ENCODE measurements at places on chromosomes 1 and 21. TPM values are rescaled to one million over a fixed set of nuclear protein-coding genes. Genes with fewer than 3 reads are reported as not detected.

GRCh38 chr1:18789246-18789645, 70.2 kb downstream of the TAS1R2 start:
- H3K4me1 ChIP-seq = no peaks in the 10 kb centered on the region
- DNase-seq = no peak
- no peak overlapping the region for H3K4me3 ChIP-seq
- H3K27ac ChIP-seq = no peak overlapping the region
- peaks cover 11% of the 10 kb centered on the region for H3K27me3 ChIP-seq

GRCh38 chr1:195851804-195852203, 756.4 kb downstream of the KCNT2 start:
- no peaks in the 10 kb centered on the region for H3K4me1 ChIP-seq
- no peak overlapping the region for H3K27ac ChIP-seq
- no peak for DNase-seq
- no peak overlapping the region for H3K4me3 ChIP-seq
- no peaks in the 10 kb centered on the region for H3K27me3 ChIP-seq
- H3K36me3 ChIP-seq = no peaks in the 10 kb centered on the region

DNA sequence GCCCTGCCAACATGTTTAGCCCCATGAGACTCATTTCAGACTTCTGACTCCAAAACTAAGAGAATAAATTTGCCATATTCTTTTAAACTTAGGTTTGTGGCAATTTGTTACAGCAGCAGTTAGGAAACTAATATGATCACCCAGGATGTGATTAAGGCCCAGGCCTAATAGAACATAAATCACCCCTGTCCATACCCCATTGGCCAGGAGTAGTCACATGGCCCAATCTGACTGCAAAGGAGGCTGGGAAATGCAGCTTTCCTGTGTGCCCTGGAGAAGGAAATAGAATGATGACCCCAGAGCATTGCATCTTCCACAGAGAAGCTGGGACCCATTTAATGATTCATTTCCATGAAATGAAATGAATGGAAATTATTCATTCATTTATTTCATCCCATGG, 100.4 kb upstream of the KLHDC7A start:
- no peak for DNase-seq
- H3K27ac ChIP-seq = no peak overlapping the region
- no peaks in the 10 kb centered on the region for H3K36me3 ChIP-seq
- H3K4me3 ChIP-seq = no peak overlapping the region

DNA sequence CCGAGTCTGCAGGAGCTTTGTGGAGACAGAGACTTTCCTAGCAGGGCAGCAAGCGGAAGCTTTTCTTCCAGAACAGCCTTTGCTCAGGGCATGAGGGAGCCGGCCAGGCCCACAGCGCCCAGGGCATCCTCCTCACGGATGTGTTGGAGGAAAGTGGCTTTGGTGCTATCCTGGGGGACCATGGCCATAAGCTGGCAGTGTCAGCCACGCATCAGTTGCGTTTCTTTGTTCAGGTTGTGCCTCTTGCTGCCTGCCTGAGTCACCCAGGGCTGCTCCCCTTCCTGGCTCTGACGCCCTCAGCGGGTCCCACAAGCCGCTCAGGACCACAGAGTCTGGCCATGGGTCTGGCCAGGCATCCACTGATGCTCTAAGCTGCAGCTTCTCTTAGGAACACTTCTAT, 39.6 kb upstream of the PRSS38 start:
- H3K27ac ChIP-seq = peak overlapping the region; percentile 83
- no peaks in the 10 kb centered on the region for H3K27me3 ChIP-seq
- H3K4me3 ChIP-seq = no peak overlapping the region

Gene LCA5L
- 0.82 TPM for total RNA-seq

GRCh38 chr1:60989749-60990713, 92.3 kb upstream of the NFIA start:
- H3K27me3 ChIP-seq = no peaks in the 10 kb centered on the region
- H3K36me3 ChIP-seq = no peaks in the 10 kb centered on the region
- peaks cover 15% of the 10 kb centered on the region for H3K4me1 ChIP-seq
- DNase-seq = peak; percentile 69

- H3K4me1 ChIP-seq = no peaks in the 10 kb centered on the region
- H3K4me3 ChIP-seq = no peak overlapping the region
- H3K27me3 ChIP-seq = peaks cover 30% of the 10 kb centered on the region
- DNase-seq = no peak
Measured at GRCh38 chr1:38253314-38253713, 206.7 kb upstream of the POU3F1 start.

DNA sequence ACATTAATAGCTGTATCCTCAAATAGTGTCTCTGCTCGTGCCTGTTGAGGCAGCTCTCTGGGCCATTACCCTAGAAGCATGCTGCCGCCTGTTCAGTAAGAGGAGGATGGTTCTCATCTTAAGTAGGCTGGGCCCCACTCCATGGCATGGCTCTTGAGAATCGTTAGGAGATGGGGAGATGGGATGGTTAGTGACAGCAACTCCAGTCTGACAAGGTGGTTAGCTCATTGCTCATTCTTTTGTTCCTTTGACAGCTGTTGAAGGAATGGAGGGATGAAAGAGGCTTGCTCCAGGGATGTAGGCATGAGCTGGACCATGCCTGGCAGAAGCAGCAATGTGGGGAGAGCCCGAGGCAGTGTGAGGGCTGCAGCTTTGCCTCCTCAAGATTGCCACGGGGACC, 68.2 kb downstream of the MAP10 start:
- DNase-seq = no peak
- no peak overlapping the region for H3K27ac ChIP-seq
- H3K4me3 ChIP-seq = no peak overlapping the region
- no peaks in the 10 kb centered on the region for H3K36me3 ChIP-seq
- no peaks in the 10 kb centered on the region for H3K4me1 ChIP-seq

Gene CYP4A11
- total RNA-seq = not detected

Gene ABCG1
- total RNA-seq = 19.3 TPM

- H3K4me1 ChIP-seq = no peaks in the 10 kb centered on the region
- H3K4me3 ChIP-seq = no peak overlapping the region
- no peaks in the 10 kb centered on the region for H3K36me3 ChIP-seq
- no peak for DNase-seq
- no peak overlapping the region for H3K27ac ChIP-seq
Measured at GRCh38 chr1:201127755-201128455, 921 bp upstream of the ASCL5 start.

- H3K4me1 ChIP-seq = no peaks in the 10 kb centered on the region
- no peaks in the 10 kb centered on the region for H3K27me3 ChIP-seq
Measured at GRCh38 chr1:82486969-82487368, 686.2 kb downstream of the ADGRL2 start.

- no peak for DNase-seq
- H3K27me3 ChIP-seq = no peaks in the 10 kb centered on the region
- no peaks in the 10 kb centered on the region for H3K36me3 ChIP-seq
- H3K27ac ChIP-seq = no peak overlapping the region
Measured at GRCh38 chr1:248891758-248892157, 14.3 kb upstream of the PGBD2 start.

- DNase-seq = no peak
- no peaks in the 10 kb centered on the region for H3K27me3 ChIP-seq
- peaks cover 19% of the 10 kb centered on the region for H3K36me3 ChIP-seq
Measured at GRCh38 chr1:164598719-164599118, 39.7 kb downstream of the PBX1 start.

DNA sequence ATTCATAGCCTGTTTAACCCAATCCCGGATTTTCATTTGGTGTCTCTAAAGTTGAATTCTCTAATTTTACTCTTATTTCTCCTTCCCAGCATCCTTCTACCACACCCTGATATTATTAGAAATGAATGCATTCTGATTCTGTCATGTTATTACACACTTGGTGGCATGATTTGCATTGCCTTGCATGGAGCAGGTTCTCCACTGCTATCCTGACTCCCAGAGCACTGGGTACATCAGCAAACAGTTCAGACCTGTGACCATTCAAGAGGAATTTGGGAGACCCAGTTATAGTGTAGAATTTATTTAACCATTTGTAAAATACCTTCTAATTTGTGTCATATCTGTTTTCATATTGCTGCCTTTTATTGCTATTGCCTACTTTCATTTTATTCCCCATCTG, 2.6 kb downstream of the LRRC8B start:
- no peak overlapping the region for H3K27ac ChIP-seq
- no peaks in the 10 kb centered on the region for H3K27me3 ChIP-seq
- H3K36me3 ChIP-seq = no peaks in the 10 kb centered on the region
- H3K4me3 ChIP-seq = no peak overlapping the region
- no peaks in the 10 kb centered on the region for H3K4me1 ChIP-seq

Gene LCE1A
- not detected for total RNA-seq

Gene ACAP3
- 43.3 TPM for total RNA-seq

- H3K4me1 ChIP-seq = no peaks in the 10 kb centered on the region
- H3K27ac ChIP-seq = no peak overlapping the region
- H3K36me3 ChIP-seq = no peaks in the 10 kb centered on the region
Measured at GRCh38 chr1:54614563-54614962, 8.8 kb downstream of the FAM151A start.

- no peaks in the 10 kb centered on the region for H3K4me1 ChIP-seq
- DNase-seq = no peak
- no peaks in the 10 kb centered on the region for H3K36me3 ChIP-seq
Measured at GRCh38 chr1:100883963-100884362, 10.7 kb downstream of the EXTL2 start.

Gene KCNH1
- 2.5 TPM for total RNA-seq

GRCh38 chr21:21179619-21180298, 181.6 kb downstream of the NCAM2 start:
- H3K27me3 ChIP-seq = no peaks in the 10 kb centered on the region
- H3K4me1 ChIP-seq = no peaks in the 10 kb centered on the region
- H3K27ac ChIP-seq = no peak overlapping the region

Gene PIK3C2B
- 15.0 TPM for total RNA-seq

DNA sequence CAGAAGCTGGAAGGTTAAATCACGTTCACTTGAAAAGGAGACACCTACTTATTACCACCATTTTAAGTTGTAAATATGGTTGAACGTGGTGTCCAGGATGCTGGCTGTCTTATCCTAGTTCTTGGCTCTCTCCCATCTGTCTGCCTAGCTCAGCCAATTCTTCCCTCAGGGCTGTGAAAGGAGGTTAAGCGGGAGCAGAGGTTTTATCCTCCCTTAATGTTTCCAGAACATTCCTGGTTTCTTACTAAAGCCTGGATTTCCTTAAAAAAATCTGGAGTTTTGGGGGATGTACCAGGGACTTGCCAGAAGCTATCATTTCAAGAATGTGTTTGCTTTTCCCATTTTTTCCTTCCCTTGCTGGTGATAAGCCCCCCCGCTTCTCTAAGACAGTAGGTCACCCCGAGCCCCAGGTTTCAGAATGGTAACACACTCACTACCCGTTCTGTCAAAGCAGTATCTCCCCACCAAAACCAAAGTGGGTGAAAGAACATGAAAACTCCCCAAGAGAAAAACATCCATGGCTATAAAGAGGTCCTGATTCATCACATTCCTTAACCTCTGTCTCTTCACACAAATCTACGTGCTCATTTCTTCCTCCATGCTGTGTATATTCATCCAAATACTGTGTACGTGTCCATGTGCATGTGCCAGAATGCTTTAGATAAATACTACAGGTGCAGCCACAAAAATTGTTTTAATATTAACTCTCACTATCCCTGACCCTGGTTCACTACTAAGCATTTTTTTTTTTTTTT, 114.7 kb downstream of the MAP3K21 start:
- no peak overlapping the region for H3K4me3 ChIP-seq
- no peak overlapping the region for H3K27ac ChIP-seq
- H3K36me3 ChIP-seq = no peaks in the 10 kb centered on the region

GRCh38 chr1:33374336-33375105, 53.6 kb upstream of the A3GALT2 start:
- no peaks in the 10 kb centered on the region for H3K4me1 ChIP-seq
- H3K36me3 ChIP-seq = no peaks in the 10 kb centered on the region
- DNase-seq = no peak

Gene NCF2
- 16.3 TPM for total RNA-seq

DNA sequence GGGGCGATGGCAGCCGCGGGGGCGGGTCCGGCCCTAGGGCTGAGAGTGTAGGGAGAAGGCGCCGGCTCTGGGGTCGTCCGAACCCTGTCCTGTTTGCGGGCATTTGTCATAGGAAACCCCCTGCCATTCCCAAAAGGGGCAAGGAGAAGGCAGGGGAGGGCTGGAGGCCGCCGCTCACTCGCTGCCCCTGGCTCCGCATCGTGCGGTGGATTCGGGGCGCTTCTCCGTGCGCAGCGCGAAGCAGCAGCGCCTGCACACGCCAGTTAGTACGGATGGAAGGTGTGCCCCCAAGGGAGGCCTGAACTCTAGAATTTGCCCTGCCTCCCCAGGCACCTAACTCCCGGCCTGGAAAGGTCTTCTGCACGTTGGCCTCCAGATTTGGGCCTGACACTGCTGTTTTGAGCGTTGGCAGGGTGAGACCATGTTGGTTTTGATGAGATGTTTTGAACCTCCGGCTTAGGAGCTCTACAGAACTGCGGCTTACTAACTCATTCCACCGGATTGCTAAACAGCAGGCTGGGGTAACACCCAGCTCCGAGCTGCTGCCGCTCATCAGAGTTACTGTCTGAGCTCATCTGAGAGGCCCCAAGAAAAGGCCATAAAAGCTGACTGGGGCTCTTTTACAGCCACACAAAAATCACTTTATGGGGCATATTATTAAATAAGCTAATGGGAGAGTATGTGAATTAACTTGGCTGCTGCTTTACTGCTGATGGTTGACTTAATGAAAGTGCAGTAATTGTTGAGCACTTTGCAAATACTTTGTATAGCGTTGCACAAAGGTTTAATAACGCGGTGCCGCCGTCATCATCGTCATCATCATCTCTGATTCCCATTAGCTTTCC, 987 bp downstream of the GPR137B start:
- DNase-seq = no peak
- H3K4me1 ChIP-seq = peaks cover 20% of the 10 kb centered on the region
- no peaks in the 10 kb centered on the region for H3K27me3 ChIP-seq
- peak overlapping the region; percentile 64 for H3K27ac ChIP-seq

Gene OR13G1
- total RNA-seq = not detected

Gene PROX1
- 7.7 TPM for total RNA-seq

GRCh38 chr1:50126927-50127715, 18.4 kb downstream of the ELAVL4 start:
- no peaks in the 10 kb centered on the region for H3K27me3 ChIP-seq
- H3K4me1 ChIP-seq = no peaks in the 10 kb centered on the region

DNA sequence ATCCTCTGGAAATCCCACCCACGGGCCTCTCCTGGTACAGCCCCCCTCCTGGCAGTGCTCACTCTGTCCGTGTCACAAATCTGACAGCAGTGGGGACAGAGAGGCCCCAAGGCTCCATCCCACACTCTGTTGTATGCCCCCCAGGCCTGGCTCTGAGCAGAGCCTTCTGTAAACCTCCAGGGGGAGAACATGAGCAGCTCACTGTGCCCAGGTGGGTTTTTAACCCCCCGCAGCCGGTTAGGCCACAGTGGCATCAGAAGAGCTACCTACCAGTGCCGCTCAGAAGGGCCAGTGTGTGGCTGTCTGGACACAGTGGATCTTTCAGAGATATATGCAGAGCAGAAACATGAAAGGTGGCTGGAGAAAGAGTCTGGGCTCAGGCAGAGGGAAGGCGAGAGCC, 12.0 kb upstream of the GPR153 start:
- no peaks in the 10 kb centered on the region for H3K36me3 ChIP-seq
- no peaks in the 10 kb centered on the region for H3K27me3 ChIP-seq
- no peaks in the 10 kb centered on the region for H3K4me1 ChIP-seq

Gene GJA9
- total RNA-seq = not detected

Gene MYOG
- total RNA-seq = not detected

Gene RPS8
- 2,554 TPM for total RNA-seq

Gene PIK3CD
- total RNA-seq = 11.4 TPM

Gene CD48
- total RNA-seq = 2.9 TPM

- peaks cover 11% of the 10 kb centered on the region for H3K36me3 ChIP-seq
- peak; percentile 85 for DNase-seq
- peak overlapping the region; percentile 92 for H3K27ac ChIP-seq
- peaks cover 63% of the 10 kb centered on the region for H3K4me1 ChIP-seq
- H3K4me3 ChIP-seq = peak overlapping the region; percentile 75
- H3K27me3 ChIP-seq = no peaks in the 10 kb centered on the region
Measured at GRCh38 chr1:207867136-207868109, 43.5 kb downstream of the CD34 start.

Gene SELENOF
- 70.3 TPM for total RNA-seq

Gene KRTAP13-2
- total RNA-seq = not detected

All from sigmoid colon (tissue), 7 donors.